ENCODE measurements at places on chromosomes 6 and 20. TPM values are rescaled to one million over a fixed set of nuclear protein-coding genes. Genes with fewer than 3 reads are reported as not detected.
A peak's percentile ranks its signal among the peaks of the same experiment; 100 is the strongest.

Gene PRL
- total RNA-seq = not detected

GRCh38 chr20:57223648-57224489 lies 42.6 kb downstream of the BMP7 start:
- H3K27ac ChIP-seq = no peak overlapping the region
- no peak overlapping the region for H3K4me3 ChIP-seq
- no peaks in the 10 kb centered on the region for H3K4me1 ChIP-seq
- DNase-seq = no peak

DNA sequence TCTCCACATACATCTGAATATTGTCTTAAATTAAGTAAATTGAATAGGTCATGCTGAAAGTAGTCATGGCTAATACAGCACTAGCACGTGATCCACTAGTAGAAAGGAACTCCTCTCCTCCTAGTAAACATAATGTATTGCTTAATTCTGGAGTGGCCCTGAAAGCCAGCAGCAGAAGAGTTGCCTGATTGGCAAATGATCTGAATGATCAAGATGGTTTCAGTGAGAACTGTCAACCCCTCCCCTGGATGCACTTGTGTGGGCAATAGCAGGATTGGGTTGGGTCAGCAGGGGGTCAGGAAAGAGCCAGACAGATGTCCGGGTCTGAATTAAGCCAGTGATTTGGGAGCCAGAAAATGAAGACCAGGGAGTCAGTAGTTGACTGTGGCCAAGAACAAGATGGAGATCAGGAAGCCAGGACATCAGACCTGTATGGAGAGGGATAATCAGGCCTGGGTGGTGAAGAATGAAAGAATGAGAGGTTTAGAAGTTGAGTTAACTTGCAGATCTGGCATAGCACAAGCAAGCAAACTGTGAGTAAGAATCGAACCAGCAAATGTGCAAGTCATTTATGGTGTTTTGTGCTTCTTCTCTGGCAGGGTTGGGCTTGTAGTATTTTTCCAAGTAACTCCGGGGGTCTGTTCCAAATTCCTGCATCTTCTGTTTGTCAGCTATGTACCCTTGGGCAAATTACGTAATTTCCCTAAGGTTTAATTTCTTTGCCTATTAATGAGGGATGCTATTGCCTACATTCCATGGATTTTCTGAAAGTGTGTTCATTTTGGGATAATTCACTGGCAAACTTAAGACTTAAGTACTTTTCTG lies 304.9 kb downstream of the CD109 start:
- peak overlapping the region; percentile 8 for H3K27ac ChIP-seq
- DNase-seq = no peak

- peaks cover 56% of the 10 kb centered on the region for H3K36me3 ChIP-seq
- H3K4me3 ChIP-seq = no peak overlapping the region
- DNase-seq = no peak
Measured at GRCh38 chr6:89679215-89680120, 40.9 kb upstream of the LYRM2 start.

DNA sequence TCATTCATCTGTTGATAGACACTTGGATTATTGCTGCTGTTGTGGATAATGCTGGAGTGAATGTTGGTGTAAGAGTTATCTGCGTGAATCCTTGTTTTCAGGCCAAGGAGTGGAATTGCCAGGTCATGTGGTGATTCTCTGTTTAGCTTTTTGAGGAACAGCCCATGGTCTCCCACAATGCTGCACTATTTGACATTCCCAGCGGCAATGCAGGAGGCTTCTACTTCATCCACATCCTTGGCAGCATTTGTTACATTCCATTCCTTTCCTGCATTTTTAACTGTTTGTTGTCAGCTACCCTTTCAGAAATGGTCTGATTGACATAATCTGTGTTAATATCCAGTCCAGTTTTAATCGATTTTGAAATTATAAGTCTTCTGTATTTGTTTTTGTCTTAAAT lies 51.7 kb upstream of the CLDN20 start:
- peaks cover 5% of the 10 kb centered on the region for H3K36me3 ChIP-seq
- no peaks in the 10 kb centered on the region for H3K27me3 ChIP-seq
- H3K4me1 ChIP-seq = peaks cover 5% of the 10 kb centered on the region
- no peak overlapping the region for H3K4me3 ChIP-seq
- no peak overlapping the region for H3K27ac ChIP-seq

- DNase-seq = peak; percentile 63
- peak overlapping the region; percentile 71 for H3K27ac ChIP-seq
- peaks cover 2% of the 10 kb centered on the region for H3K36me3 ChIP-seq
- no peaks in the 10 kb centered on the region for H3K27me3 ChIP-seq
- H3K4me1 ChIP-seq = peaks cover 37% of the 10 kb centered on the region
Measured at GRCh38 chr20:63955281-63955826, 862 bp downstream of the UCKL1 start.

Data from activated CD4-positive, alpha-beta T cell treated with anti-CD3 and anti-CD28 coated beads for 36 hours (primary cell).